ENCODE measurements at places on chromosomes 16 and 17. TPM values are rescaled to one million over a fixed set of nuclear protein-coding genes. Genes with fewer than 3 reads are reported as not detected.

The PGAP6 gene
- total RNA-seq, result 64.3 TPM

The SMARCE1 gene
- 69.9 TPM for total RNA-seq

The SYT17 gene
- total RNA-seq, result under 0.01 TPM

The NPIPA8 gene
- not detected for total RNA-seq

The ACE gene
- total RNA-seq, result 4.6 TPM

The HIGD1B gene
- total RNA-seq, result not detected

The EVI2A gene
- total RNA-seq, result 7.3 TPM

The JUP gene
- total RNA-seq, result 7.6 TPM

The ITPRIPL2 gene
- total RNA-seq, result 50.7 TPM

The NHERF2 gene
- total RNA-seq, result 17.7 TPM

The NHLRC4 gene
- total RNA-seq, result 2.0 TPM

The LITAF gene
- total RNA-seq, result 35.0 TPM

The KPNB1 gene
- 506 TPM for total RNA-seq

The C1QL1 gene
- total RNA-seq, result 0.37 TPM

The SCNN1G gene
- not detected for total RNA-seq

The KRTAP3-2 gene
- total RNA-seq, result not detected

The DYNLRB2 gene
- not detected for total RNA-seq

The ALOX15B gene
- not detected for total RNA-seq

The CLEC18C gene
- 0.25 TPM for total RNA-seq

The OTOA gene
- total RNA-seq, result under 0.01 TPM

The DPEP3 gene
- total RNA-seq, result not detected

The SPNS2 gene
- not detected for total RNA-seq

The NCOR1 gene
- 105 TPM for total RNA-seq

The CES3 gene
- 0.25 TPM for total RNA-seq

The ZNF689 gene
- total RNA-seq, result 4.4 TPM

The PIRT gene
- not detected for total RNA-seq

The HYDIN gene
- total RNA-seq, result 1.00 TPM

The SULT1A2 gene
- total RNA-seq, result under 0.01 TPM

All from uterine smooth muscle cell (primary cell).